ENCODE measurements at places on chromosomes 12 and 14. TPM values are rescaled to one million over a fixed set of nuclear protein-coding genes. Genes with fewer than 3 reads are reported as not detected.

MANSC1 gene
- total RNA-seq, result 15.1 TPM

CCDC177 gene
- total RNA-seq, result not detected

RHOJ gene
- total RNA-seq, result 5.2 TPM

NANOG gene
- total RNA-seq, result not detected

HOXC13 gene
- not detected for total RNA-seq

SLCO1A2 gene
- not detected for total RNA-seq

GYS2 gene
- total RNA-seq, result not detected

BEST3 gene
- total RNA-seq, result not detected

BCL11B gene
- total RNA-seq, result 10.2 TPM

- no peak for DNase-seq
Measured at GRCh38 chr12:102513272-102513671, 32.9 kb upstream of the IGF1 start.

- DNase-seq, result no peak
Measured at GRCh38 chr12:103517161-103517560, 21.4 kb upstream of the C12orf42 start.

GRCh38 chr14:81567302-81567701, 33.6 kb upstream of the SEL1L start:
- DNase-seq, result no peak

DNA sequence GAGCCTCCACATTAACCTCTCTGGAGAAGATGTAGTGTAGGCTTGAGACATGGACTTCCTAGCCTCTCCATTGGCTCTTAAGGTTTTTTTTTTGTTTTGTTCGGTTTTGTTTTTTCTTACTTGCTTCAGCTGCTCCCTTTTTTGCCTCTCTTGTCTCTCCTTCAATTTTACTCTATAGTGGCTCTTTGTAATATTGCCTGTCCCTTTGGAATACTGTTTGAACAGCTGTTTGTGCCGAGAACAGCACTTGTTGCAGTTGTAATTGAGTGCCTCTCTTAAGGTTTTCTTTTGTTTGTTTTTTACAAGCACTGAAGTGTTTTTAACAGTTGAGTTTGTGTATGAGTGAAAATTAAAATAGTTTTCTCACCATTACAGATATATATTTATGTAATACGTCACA, 567.7 kb downstream of the LRFN5 start:
- DNase-seq, result no peak

DNA sequence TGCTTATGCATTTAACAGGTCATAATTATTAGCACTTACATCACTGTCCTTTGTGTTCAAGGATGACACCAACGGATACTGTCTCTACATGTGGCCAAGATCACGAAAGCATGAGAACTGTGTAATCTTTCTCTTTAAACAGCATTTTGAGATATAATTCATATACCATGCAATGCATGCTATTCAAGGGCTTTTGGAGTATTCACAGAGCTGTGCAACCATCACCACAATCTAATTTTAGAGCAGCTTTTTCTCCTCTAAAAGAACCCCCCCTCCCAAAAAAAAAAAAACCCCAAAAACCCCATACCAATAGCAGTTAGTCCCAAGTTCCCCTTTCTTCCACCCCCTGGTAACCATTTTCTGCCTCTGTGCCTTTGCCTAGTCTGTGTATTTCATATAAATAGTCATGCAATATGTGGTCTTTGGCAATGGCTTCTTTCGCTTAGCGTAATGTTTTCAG, 60.6 kb downstream of the SPRING1 start:
- DNase-seq, result no peak

- DNase-seq, result no peak
Measured at GRCh38 chr14:80681651-80682050, 259.9 kb downstream of the CEP128 start.

GRCh38 chr12:71295953-71296352, 138.2 kb upstream of the TSPAN8 start:
- DNase-seq, result no peak

DNA sequence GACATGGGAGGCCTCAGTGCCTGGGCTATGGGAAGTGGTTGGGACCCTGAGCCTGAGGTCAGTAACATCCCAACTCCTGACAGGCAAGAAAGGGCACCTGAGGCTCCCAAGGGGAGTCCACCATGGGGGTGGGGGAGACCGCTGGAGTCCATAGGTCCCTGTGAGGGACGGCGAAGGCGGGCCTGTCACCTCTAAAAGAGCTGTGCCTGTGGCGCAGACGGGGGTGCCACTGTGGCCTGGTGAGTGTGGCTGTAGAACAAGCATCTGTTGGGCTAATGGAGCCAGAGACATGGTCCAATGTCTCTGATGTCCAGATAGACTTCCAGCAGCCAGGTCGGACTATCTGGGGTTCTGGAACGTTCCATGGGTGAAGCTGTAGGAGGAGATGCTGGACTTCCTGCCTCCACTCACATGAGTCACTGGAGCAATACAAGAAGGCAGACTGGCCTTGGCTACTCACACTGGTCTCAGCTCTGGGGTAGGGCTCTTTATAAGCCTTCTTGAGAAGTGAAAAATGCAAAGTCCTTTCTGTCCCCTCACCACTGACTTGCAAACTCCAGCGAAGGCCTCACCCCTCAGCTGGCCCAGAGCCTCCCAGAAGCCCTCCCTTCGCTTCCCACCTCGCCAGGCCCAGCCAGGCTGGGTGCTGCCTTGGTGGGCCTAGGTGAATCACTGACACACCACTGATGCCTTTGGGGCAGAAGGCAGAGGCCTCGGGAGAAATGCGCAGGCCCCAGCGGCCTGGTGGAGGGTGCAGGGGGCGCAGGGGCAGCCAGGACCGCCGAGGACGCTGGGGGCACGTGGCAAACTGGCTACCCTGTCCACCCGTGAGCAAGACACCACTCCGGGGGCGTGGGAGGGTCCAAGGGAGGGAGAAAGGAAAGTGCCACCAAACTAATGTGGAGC, 1.1 kb upstream of the TRAF3 start:
- no peak for DNase-seq

DNA sequence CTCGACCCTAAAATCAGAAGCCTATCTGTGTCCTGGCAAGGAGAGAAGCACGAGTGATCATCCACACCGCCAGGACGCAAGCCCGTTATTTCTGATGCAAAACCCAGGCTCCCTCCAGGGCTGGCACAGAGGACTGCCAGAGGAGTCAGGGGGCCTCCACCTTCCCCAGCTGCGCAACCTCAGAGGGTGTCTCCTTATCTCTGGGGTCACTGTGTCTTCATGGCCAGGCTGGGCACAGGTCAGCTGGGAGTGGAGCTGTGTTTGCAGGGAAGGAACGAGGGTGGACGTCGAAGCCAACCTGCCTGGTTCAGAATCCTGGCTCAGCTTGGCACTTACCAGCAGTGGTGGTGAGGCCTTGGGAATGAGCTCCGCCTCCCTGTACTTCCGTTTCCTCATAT, 12.0 kb upstream of the SERPINA3 start:
- DNase-seq, result no peak

DNA sequence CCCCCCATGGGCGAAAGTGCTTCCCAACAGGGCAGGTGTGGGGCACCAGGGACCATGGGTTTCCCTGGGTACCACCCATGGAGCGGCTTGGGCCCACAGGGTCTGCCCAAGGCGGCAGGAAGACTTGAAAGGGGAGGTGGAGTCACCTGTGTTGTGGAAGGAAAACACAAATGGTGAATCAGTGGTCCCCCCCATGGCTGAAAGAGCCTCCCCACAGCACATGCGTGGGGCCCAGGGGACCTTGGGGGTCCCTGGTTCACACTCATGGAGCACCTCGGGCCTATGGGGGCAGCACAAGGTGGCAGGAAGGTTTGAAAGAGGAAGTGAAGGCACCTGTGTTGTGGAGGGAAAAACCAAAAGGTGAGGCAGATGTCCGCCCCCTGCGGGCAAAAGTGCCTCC, 581.9 kb downstream of the ALG10 start:
- DNase-seq, result no peak

DNA sequence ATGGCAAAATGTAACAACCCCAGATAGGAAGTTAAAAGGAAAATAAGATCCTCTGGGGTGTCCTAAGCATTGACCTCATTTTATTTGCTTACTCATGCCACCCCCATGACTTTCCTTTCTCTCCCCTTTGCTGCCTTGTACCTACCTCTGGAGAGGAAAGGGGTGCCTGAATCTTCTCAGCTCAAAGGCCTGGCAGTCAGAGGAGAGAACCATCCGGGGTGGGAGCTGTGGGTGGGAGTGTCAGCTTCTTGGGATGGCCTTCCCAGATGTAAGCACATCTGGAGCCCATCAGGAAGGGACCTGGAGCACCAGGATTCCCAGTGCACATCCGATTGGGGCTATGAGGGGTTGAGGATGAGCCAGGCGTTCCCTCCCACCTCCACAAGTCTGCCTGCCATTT, 5.2 kb upstream of the ITGA5 start:
- no peak for DNase-seq

DNA sequence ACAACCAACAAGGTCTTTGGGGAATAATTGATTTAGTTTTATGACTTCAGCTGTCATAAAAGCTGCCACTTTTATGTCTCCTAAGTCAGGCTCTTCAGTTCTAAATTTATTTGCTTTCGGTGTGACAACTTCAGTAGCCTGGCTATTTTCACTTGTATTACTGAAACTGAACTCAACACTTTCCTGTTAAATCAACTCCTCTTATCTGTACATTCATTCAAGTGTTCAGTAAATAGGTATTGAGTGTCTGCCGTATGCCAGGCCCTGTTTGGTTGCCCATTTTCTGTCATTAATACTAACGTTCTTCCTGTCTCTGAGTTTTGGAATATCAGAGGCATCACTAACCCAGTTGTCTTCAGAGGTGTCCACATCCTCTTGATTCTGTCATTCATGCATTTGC, 7.5 kb downstream of the UTP20 start:
- DNase-seq, result no peak

GRCh38 chr14:35355981-35356841, 48.3 kb downstream of the NFKBIA start:
- peak; percentile 82 for DNase-seq

- no peak for DNase-seq
Measured at GRCh38 chr12:56935752-56936151, 1.5 kb upstream of the SDR9C7 start.

DNA sequence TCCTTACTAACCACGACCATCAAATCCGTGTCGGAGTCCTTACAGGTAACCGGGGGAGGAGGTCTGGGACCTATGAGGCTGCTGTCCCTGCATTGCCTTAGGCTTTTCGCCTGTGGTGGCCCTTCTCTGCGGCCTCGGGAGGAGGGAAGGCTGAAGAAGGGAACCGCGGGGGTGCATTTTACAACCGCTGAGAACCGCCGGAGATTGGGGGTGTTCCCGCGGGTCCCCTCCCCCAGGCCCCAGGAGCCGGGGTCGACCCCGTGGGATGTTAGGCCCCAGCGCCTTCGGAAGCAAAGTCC, 549 bp downstream of the GPHN start:
- no peak for DNase-seq

GRCh38 chr14:96274543-96274942, 18.5 kb downstream of the BDKRB1 start:
- DNase-seq, result no peak

- no peak for DNase-seq
Measured at GRCh38 chr12:66516133-66516532, 162.7 kb downstream of the GRIP1 start.

DNA sequence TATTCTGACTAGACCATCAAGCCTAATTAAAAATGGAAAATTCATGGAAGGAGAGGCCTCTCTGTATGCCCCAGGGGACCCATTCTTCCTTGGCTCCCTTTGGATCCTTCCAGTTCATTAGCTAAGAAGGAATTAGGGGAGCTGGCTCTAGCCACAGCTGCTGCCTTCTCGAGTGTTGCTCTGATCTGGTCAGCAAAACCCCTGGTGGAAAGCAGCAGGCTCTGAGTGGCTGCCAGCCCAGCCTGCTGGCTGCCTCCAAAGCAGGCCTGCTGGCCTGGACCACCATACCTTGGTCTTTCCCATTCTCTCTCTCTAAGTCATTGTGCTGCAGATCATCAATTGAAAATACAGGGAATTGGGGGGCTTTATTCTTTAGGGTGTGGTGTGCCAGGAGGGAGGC, 29.0 kb upstream of the AKAP6 start:
- no peak for DNase-seq

DNA sequence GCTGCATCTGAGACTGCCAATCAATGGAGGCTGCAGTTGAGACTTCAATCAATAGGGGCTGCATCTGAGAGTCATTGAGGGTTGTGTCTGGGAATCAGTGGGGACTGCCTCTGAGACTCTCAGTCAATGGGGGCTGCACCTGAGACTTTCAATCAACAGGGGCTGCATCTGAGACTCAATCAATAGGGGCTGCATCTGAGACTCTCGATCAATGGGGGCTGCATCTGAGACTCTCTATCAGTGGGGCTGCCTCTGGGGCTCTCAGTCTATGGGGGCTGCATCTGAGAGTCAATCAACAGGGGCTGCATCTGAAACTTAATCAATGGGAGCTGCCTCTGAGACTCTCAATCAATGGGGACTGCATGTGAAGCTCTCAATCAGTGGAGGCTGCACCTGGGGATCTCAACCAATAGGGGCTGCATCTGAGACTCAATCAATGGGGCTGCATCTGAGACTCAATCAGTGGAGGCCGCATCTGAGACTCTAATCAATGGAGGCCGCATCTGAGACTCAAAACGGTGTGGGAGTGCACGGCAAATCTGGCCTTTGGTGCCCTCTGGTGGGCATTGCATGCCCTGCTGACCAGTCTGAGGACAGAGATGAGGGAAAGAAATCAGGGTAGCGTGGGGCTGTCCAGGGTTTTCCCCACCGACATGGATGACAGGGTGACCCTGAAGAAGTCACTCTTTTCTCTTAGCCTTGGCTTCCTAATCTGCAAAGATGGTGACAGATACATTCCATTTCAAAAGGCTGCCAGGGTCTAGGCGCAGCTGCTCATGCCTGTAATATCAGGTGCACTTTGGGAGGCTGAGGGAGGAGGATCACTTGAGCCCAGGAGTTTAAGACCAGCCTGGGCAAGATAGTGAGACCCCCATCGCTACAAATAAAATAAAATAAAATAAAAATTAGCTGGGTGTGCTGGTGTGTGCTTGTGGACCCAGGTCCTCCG, 41.3 kb upstream of the EIF5 start:
- DNase-seq, result peak; percentile 85

DNA sequence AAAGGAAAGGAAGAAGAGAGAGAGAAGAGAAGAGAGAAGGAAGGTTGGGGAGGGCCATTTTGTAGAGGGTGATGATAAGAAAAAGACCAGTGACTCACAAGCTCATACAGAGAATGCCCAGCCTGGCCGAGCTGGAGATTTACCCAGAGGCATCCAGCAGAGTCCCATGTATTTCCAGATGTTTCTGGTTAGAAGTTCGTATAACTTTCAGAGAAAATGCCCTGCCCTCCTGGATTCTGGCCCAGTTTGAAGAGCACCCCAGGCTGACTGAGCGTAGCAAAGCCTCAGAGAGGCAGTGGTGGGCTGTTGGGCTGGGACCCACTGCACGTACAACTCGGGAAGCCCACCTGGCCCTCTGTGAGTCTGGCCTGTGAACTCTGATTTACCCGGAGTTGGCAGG, 221.8 kb downstream of the SLC41A2 start:
- DNase-seq, result no peak

- DNase-seq, result no peak
Measured at GRCh38 chr14:94115058-94115591, 4.6 kb downstream of the IFI27 start.

DNA sequence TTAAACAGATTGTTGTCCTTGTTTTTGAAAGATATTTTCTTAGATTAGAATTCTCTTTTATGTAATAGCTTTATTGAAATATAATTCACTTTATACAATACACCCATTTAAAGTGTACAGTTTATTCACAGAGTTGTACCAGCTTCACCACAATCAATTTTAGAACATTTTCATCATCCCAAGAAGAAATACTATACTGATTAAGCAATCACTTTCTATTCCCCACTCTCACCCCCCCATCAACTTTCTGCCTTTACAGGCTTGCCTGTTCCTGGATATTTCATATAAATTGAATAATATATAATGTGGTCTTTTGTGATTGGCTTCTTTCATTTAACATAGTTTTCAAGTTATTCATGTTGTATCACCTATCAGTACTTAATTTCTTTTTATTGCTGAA, 44.4 kb downstream of the ARHGAP5 start:
- DNase-seq, result no peak

GRCh38 chr12:2169489-2169888, 116.7 kb downstream of the CACNA1C start:
- no peak for DNase-seq
